Fibroblast of skin of scalp (primary cell): ENCODE measurements at places on chromosomes 3 and 15.
A peak's percentile ranks its signal among the peaks of the same experiment; 100 is the strongest.

DNA sequence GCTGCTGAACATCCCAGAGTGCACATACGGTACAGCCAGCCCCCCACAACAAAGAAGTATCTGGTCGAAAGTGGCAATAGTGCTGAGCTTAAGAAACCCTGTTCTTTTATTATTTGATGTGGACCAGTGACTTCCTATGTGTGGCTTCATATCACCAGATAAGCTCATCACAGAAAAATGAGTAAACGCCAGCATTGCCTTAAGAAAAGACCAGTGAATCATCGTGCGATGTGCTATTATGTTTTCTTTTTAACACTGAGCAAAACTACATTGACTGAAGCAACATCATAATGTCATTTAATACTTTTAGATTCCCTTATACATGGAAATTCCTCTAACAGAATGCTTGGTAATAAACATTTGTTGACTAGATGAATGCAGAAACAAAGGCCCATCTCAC lies 45.2 kb upstream of the ARRDC4 start:
- DNase-seq = no peak

- DNase-seq = no peak
Observed at GRCh38 chr3:43909149-43909548, 218.4 kb downstream of the ABHD5 start.

DNA sequence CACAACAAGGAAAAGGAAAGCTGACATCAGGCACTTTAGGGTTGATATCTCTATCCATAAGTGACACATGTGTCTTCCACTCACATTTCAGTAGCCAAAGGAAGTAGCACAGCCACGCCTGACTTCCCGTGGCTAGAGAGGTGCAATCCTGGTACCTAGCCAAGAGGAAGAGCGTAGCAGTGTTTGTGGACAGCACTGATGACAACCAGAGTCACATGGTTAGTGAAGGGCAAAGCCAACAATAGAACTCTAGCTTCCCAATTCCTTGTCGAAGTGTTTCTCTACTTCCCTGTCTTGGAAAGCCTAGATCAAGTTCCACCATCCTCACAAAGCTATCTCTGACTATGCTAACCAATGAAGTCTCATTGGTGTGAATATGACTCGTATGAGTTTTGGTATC lies 189.2 kb downstream of the RSL24D1 start:
- DNase-seq = no peak

- DNase-seq = peak; percentile 58
Observed at GRCh38 chr3:139534992-139535879, 4.3 kb downstream of the RBP1 start.

DNA sequence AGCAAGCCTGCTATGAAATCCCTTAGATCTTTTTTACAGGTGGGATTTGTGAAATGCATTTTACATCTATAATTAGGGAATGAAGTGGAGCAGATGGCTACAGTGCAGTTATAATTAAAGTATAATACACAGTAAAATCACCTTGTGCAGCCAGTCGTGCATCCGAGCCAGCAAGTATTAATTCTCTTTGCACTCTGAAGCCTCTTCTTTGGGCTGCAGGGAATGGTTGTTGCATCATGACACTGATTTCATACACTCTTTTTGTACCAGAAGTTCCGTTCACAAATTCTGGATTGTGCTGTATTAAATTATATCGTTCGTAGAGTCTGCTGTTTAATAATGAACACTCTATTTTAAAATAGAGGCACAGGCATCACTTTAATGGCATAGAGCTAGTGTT lies 28.7 kb upstream of the TP63 start:
- DNase-seq = no peak

DNA sequence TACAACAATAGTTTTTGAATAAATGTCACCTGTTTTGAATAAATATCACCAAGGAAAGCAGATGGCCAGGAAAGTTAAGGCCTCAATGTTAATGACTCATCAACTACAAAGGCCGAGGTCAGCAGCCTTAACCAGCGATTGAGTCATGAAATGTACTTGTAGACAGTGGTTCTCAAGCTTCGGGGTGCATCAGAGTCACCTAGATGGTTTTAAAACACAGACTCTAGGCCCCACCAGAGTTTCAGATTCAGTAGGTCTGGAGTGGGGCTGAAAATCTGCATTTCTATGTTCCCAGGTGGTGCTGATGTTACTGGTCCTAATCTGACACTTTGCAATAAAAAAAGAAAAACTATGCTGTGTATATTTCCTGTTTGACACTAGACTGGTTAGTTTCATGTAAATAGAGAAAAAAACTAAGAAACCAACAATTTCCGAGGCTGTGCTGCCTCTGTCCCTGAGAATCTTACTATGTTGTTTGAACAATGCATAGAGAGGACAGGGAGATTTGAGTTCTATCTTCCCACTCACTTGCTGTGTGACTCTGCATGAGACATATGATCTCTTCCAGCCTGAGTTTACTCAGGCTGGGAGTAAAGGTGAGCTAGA lies 9.8 kb downstream of the RAB27A start:
- DNase-seq = peak; percentile 53

DNA sequence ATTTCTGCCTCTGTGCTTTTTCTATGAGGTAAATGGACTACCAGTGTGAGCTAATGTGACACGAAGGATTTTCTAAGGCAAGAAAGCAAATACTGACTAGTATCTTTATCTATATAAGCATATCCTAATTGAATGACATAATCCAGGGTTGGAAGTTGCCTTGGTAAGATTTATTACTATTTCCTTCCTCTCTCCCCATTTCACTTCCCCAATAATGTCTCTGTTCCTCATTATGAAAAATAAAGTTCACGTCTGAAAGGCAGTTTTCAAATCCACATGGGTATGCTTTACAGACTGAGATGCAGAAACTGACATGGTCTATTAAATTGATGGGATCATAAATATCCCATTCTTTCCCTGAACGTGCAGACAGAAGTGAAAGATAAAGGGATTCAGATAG lies 86.0 kb downstream of the DTWD1 start:
- no peak for DNase-seq

GRCh38 chr15:67420137-67420536 lies 100.8 kb upstream of the C15orf61 start:
- no peak for DNase-seq

DNA sequence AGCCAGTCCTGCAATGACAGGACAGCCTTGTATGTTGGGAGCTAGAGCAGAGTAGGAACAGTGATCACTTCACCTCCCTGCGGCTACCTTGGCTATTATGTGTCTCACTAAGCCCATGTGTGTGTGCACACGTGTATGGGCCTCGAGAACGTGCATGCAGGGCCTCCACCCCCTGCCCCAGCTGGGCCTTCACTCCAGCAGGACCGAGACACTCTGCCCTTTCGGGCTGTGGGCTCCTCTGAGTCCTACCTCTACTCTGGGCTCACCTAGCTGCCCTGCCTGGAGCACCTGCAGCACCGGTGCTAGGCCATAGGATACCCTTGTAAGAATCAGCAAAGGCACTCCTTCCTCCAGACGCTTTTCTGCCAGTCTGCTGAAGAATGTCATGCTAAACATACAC lies 77.5 kb downstream of the LINGO1 start:
- no peak for DNase-seq
